Activated naive CD8-positive, alpha-beta T cell treated with anti-CD3 and anti-CD28 coated beads, Interleukin-2, amount 50 U/mL, for 24 hours (primary cell): ENCODE measurements at places on chromosomes 12 and 14.

DNA sequence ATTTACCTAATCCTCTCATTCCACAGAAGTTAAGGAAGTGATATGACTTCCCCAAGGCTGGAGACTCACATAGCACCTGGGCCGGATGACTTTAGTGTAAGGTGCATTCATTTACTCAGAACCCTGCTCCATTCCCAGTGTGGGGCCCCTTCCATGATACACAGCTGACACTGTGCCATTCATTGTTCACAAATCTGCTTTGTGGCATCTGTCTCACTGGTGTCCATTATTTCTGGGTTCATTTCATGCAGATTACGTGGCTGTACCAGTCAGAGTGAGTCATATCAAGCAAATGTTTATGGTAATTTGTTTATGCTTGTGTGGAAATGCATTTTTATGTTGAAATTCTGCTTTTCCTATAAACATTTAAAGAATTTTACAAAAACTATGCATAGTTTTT, 5.2 kb downstream of the ANO4 start:
- H3K27ac ChIP-seq: no peak overlapping the region
- no peak for DNase-seq
- H3K4me1 ChIP-seq: no peaks in the 10 kb centered on the region
- no peak overlapping the region for H3K4me3 ChIP-seq
- peaks cover 10% of the 10 kb centered on the region for H3K27me3 ChIP-seq
- H3K36me3 ChIP-seq: no peaks in the 10 kb centered on the region

DNA sequence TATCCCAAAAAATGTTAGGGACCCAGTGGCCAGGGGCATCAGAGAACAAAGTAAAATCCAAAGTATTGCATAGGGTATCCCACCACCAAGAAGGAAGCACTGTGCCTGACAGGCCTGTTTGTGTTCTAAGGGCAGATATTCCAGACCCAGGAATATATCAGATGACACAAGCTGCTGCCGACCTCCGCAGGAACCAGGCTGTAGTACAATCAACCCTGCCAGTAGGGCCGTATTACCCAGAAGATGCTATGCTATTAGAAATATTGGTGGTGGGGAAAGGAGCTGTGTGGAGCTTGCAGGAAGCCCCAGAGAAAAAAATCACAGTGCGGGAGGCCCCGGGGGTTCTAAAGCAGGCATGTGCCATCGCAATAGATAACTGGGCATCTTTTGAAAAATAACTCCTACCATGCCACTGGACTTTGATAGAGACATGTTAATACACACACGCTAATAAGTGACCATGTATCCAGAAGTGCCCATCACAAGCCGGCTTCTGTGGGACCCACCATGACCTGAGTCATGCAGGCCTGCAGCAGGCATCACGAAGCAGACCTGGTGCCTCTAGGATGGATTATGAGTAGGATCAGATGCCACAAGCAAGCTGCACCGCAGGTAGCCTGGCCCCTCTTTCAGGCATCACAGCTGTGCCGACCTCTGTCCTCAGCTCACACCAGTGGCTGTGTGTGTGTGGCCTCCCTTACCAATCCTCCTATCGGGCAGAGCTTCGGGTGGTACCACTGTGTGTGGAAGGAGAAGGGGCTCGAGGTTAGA, 242.7 kb downstream of the BCL11B start:
- no peaks in the 10 kb centered on the region for H3K36me3 ChIP-seq
- H3K27me3 ChIP-seq: no peaks in the 10 kb centered on the region
- H3K4me1 ChIP-seq: peaks cover 5% of the 10 kb centered on the region
- no peak overlapping the region for H3K4me3 ChIP-seq

DNA sequence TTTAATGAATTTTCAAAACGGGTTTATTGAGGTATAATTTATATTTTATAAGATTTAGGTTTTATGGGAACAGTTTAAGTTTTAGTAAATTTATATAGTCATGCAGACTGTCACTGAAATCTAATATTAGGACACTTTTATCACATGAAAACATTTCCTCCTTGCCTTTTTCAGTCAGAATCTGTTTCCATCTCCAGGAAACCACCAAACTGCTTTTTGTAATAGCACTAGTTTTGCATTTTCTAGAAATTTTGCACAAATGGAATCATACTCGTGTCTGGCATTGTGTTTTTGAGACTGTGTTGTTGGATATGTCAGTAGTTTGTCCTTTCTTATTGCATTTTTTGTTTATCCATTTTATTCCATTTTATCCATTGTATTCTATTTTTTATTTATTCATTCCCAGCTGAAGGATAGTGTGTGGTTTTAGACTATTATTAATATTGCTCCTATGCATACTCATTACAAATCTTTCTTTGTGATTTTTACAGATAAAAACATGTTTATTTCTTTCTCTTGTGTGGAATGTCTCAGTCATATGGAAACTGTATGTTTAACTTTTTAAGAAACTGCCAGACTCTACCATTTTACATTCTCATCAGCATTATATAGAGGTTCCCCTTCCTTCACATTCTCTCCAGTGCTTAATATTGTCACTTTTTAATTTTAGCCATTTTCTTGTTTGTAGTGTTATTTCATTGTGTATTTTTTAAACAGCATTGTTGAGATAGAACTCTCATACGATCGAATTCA, 26.5 kb downstream of the PALS1 start:
- H3K4me3 ChIP-seq: no peak overlapping the region
- DNase-seq: no peak
- peaks cover 8% of the 10 kb centered on the region for H3K4me1 ChIP-seq
- H3K27me3 ChIP-seq: no peaks in the 10 kb centered on the region

GRCh38 chr12:115375186-115375991, 691.4 kb upstream of the TBX3 start:
- peaks cover 11% of the 10 kb centered on the region for H3K4me1 ChIP-seq
- H3K27ac ChIP-seq: peak overlapping the region; percentile 23
- no peaks in the 10 kb centered on the region for H3K36me3 ChIP-seq
- peaks cover 6% of the 10 kb centered on the region for H3K27me3 ChIP-seq

DNA sequence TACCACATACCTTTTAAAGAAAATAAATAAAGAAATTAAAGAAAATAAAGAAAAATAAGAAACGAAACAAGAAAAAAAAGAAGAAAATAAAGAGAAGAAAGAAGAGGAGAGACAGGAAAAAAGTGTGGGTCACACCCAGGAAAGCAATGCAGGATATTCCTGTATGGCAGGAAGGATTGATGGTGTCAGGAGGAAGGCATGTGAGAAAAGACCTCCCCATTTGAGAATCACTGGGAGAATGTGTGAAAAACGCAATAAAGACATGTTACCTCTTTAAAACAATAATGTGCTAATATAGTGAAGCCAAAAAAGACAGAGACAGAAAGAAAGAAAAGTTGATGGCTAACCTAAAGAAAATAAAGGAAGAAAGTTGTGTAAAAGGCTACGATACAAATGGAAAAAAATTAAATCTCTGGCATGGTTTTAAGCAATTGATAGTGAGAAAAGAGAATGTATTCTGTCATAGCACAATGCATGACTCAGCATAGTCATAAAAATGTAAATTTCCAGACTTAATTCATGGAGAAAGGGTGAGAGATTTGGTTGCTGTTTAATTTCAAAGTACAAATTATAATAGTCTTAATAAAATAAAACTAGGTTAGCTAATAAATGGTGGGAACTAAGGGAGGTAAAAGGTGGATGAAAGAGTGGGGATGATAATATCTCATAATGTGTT, 24.3 kb upstream of the FOXG1 start:
- H3K36me3 ChIP-seq: no peaks in the 10 kb centered on the region
- H3K4me1 ChIP-seq: no peaks in the 10 kb centered on the region
- H3K4me3 ChIP-seq: no peak overlapping the region
- H3K27me3 ChIP-seq: no peaks in the 10 kb centered on the region
- DNase-seq: no peak

GRCh38 chr14:67192366-67192765, 3.1 kb downstream of the GARIN2 start:
- no peak overlapping the region for H3K4me3 ChIP-seq
- peaks cover 6% of the 10 kb centered on the region for H3K4me1 ChIP-seq
- H3K27ac ChIP-seq: no peak overlapping the region
- DNase-seq: no peak
- H3K27me3 ChIP-seq: no peaks in the 10 kb centered on the region

DNA sequence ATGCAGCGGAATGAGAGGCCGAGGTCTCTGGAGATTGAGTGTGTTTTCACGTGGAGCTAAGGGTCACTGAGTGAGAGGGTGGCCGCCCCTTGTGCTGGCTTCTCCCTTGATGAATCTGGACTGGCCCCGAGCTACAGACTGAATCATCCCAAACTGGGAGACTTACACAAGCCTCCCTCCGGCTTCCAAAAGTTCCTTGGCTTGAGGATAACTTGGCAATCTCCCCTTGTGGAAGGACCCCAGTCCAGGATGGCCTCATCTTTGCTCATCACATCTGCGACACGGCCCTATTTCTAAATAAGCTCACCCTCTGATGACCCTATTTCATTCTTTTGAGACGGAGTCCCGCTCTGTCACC, 41.5 kb upstream of the FBRSL1 start:
- H3K27me3 ChIP-seq: no peaks in the 10 kb centered on the region
- H3K4me1 ChIP-seq: peaks cover 53% of the 10 kb centered on the region
- no peak overlapping the region for H3K4me3 ChIP-seq
- H3K36me3 ChIP-seq: no peaks in the 10 kb centered on the region
- DNase-seq: no peak
- H3K27ac ChIP-seq: no peak overlapping the region

DNA sequence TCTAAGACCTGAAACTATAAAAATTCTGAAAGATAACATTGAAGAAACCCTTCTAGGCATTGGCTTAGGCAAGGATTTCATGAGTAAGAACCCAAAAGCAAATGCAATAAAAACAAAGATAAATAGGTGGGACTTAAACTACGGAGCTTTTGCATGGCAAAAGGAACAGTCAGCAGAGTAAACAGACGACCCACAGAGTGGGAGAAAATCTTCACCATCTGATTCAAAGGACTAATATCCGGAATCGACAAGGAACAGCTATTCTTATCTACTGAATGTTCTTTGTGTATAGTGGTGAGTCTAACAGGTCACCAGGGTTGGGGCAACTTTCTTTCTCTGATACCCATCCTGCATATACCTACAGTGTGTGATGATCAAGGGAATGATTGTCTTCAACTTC, 198.6 kb downstream of the CCDC91 start:
- DNase-seq: no peak
- no peak overlapping the region for H3K27ac ChIP-seq
- H3K36me3 ChIP-seq: peaks cover 24% of the 10 kb centered on the region
- no peaks in the 10 kb centered on the region for H3K27me3 ChIP-seq
- H3K4me3 ChIP-seq: no peak overlapping the region

DNA sequence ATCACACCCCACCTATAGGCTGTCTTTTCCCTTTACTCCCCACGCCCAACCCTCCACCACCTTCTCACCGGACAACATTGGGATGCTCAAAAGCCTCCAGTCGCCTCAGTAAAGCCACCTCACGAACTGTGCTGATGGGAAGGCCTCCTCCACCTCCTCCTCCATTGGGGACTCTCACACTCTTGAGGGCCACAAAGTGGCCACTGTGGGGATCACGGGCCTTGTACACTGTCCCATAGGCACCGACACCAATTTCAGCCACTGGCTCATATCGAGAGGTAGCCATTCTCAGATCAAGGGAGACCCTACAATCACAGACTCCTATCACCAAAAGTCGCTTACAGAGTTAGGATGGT, 700 bp downstream of the CDK4 start:
- H3K36me3 ChIP-seq: peaks cover 43% of the 10 kb centered on the region
- peaks cover 3% of the 10 kb centered on the region for H3K27me3 ChIP-seq
- peak overlapping the region; percentile 96 for H3K4me3 ChIP-seq
- H3K4me1 ChIP-seq: peaks cover 60% of the 10 kb centered on the region

DNA sequence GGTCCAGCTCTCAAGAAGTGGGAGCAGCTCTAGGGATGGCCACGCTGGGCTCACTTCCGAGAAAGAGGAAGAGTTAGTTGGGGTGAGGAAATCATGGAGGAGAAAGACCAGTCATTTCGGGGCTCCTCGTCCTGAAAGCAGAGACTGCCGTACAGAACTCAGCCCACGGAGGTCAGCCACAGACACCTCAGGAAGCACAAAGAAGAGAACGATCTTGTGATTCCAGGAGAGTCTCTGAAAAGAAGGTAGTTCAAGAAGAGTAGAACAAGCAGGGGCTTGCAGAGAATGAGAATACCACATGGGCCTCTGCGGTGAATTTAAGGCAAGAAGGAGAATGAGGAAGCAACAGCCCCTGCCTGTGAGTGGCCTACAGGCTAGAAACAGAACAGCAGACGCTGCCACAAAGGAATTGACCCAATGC, 311.9 kb downstream of the CACNA1C start:
- H3K4me1 ChIP-seq: peaks cover 16% of the 10 kb centered on the region
- DNase-seq: no peak
- H3K36me3 ChIP-seq: no peaks in the 10 kb centered on the region
- no peak overlapping the region for H3K27ac ChIP-seq
- no peak overlapping the region for H3K4me3 ChIP-seq

DNA sequence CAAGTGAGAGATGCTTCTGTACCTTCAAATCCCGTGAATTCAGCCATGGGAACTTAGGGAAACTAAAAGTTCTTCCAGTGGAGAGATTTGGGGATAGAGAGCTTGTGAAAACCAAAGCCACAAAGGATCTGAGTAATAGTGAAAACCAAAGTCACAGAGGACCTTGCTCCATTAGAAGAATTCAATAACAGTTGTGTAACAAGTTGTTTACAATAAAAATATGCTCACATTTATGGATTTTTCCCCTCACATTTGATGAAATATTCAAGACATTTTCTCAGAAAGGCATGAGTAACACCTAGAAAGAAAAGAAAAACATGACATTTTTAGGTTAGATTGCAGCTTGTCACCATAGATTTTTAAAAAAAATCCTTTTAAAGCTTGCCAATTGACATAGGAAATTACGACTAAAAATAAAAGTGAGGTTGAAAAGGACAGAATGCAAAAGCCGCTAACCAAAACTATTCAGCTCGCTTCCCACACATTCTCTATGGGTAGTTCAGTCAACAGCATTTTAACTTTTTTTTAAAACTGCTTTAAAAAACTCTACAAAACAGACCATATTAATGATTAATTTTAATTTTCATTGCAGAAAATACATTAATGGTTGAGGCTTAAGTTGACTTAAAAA, 113.2 kb downstream of the CAND1 start:
- H3K27me3 ChIP-seq: no peaks in the 10 kb centered on the region
- no peak overlapping the region for H3K27ac ChIP-seq
- peaks cover 11% of the 10 kb centered on the region for H3K4me1 ChIP-seq

DNA sequence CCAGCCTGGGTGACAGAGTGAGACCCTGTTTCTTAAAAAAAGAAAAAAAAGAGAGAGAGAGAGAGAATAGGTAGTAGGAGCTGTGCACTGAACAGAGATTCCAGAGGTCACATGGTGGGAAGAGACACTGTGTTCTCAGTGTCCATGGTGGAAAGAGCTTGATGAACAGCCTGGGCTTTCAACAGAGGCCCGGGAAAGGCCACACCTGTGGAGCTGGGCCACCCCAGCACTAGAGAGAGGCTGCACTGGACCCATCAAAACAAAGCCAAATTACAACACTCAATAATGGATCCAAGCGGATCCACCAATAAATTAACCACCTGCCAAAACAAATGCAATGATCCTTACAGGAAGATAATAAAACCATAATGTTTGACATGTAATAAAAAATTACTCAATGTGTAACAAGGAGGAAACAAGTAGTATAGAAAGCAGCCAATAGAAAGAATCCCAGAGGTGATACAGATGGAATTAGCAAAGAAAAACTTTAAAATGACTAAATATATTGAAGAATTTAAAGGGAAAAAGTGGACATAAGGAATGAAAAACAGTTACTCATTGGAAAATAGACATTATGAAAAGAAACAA, 44.8 kb upstream of the BCL2L14 start:
- H3K36me3 ChIP-seq: peaks cover 6% of the 10 kb centered on the region
- H3K4me3 ChIP-seq: no peak overlapping the region
